CD4-positive, alpha-beta T cell treated with Interleukin-12 subunit alpha and Interleukin-12 subunit beta, for 1 hour (primary cell): ENCODE measurements at places on chromosomes 3 and 15.

DNA sequence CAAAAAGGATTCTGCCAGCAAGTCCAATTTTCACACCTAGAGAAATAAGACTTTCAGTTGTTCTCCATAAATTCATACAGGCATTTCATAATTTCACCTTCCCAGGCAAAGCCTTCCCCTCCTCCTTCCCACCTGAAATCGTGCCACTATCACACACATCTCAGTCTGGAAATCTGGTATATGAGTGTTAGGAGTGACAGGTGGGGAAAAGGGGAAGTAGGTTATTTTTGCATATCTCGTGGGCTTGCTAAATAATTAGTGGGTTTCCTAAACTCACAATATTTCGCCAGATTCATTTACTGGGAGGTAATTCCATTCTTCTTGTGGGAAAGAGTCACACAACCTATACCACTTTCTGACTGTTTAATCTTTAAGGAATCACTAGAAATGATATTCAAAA is 7.4 kb downstream of the ALDH1A2 start:
- no peak for DNase-seq

DNA sequence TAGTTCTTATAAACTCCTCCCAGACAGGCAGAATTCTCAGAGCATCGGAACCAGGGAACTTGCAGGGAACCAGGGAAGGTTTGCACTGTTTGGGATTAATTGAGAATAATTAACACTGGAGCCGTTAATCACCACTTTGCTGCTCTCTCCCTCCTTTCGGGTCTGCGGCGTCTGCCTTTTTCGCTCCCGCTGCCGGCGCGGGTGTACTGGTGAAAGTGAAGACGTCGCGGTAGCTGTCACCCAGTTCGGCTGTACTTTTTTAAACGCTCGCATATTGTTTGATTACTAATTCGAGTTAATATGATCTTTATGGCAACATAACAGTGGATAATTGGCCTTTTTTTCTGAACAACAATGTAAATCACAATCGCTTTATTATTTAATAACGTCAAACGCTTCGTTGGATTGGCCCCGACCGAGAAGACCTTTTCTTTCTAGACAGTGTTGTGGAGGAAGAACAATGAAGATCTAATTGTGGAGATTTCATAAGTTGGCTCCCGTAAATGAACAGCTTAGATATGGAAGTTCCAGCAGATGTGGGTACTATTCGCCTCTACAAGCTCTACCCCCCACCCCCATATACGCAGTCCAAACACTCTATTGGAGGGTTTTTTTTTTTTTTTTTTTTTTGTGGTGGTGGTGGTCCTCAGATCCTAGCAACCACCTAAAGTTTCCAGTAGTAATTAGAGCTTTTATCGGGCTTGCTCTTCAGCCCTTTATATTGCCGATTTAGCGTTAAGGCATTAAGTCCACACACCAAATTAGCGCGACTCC is 12.7 kb downstream of the SOX2 start:
- no peak for DNase-seq

- no peak for DNase-seq
Measured at GRCh38 chr3:85041001-85041400, 82.2 kb downstream of the CADM2 start.

- no peak for DNase-seq
Measured at GRCh38 chr15:92920595-92921161, 20.6 kb downstream of the CHD2 start.

- DNase-seq = no peak
Measured at GRCh38 chr3:15538345-15538744, 16.8 kb upstream of the COLQ start.

DNA sequence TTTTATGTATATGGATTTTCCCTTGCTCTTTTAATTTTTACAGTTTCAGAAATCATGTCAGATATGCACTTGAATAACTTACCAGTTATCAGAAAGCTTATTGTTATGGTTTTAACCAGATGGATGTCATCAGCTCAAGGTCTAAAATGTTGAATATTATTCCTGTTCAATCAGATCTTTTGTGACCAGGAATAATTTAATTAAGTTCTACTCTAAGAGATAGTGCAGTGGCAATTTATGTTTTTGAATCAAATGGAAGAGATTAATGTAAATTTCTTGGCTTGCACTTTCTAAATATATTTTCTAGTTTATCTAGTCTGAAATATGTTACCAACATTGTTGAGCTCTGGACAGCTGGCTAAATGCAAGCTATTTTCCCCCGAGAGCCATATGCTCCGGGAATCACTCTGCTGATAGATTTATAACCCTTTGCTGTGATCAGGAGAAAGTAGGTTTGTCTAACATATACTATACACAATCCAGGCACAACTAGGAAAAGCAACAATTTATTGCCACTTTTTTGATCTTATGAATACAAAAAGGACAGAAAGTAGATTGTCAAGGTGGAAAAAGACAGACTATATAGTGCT is 76.8 kb upstream of the CD96 start:
- DNase-seq = no peak

DNA sequence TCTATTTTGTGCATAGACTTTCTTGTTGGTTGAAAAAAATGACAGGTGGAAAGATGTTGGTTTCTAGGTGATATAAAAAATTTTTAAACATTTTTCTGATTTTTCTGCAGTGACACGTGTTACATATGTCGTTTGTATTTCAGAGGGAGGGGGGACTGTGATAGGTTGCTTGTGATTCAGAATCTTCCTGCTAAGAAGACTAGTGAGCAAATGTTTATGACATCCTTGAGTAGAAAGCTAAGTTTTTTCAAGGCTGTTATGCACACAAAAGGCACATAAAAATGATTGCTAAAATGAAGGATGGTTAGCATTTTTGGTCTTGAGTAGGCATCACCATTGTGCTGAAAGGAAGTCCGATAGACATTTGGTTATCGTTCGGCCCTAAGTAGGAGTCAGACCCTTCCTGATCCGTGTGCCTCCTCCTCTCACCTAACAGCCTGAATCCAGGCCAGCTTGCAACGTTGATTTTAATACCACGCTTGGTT is 1.5 kb downstream of the ZNF639 start:
- peak; percentile 29 for DNase-seq

- no peak for DNase-seq
Measured at GRCh38 chr3:176780766-176781165, 416.5 kb downstream of the TBL1XR1 start.

- no peak for DNase-seq
Measured at GRCh38 chr3:136332776-136333175, 82.6 kb downstream of the PCCB start.

DNA sequence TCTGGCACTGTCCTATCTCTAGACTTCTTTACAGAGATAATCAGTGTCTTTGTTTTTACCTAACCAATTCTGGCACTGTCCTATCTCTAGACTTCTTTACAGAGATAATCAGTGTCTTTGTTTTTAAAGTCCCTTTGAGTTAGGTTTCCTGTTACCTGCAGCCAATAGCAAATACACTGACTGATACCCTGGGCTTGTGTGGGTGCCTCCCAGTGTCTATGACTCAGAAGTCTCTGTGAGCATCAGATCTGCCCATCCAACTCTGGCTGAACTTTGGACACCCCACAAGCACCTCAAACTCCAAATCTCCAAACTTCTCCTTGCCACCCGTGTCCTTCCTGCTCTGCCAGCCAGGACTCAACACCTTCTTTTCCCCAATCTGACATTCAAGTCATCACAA is 30.4 kb downstream of the SLC41A3 start:
- no peak for DNase-seq

GRCh38 chr3:128280481-128281052 is 127.3 kb downstream of the EEFSEC start:
- DNase-seq = no peak

DNA sequence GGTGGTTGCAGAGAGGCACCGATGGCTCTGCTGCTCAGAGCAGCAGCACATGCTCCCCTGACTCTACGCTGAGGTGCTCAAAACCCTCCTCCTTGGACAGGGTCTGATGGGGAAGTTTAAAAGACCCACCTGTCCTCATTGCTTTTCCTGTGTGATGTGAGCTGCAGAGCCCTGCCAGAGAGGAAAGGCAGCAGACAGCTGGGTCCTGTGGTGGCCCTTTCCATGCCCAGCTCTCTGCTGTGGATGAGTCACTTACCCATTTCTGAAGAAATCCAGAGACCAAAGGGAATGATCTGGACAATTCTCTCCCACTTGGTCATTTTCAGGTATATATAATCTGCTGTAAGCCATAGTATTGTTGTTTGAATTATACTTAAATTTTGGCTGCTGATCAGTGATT is 121.7 kb downstream of the CHDH start:
- no peak for DNase-seq

- DNase-seq = no peak
Measured at GRCh38 chr3:64584179-64584578, 103.6 kb downstream of the ADAMTS9 start.

- no peak for DNase-seq
Measured at GRCh38 chr3:4645468-4645867, 152.3 kb downstream of the ITPR1 start.

GRCh38 chr3:99499235-99500158 is 138.9 kb upstream of the COL8A1 start:
- no peak for DNase-seq

DNA sequence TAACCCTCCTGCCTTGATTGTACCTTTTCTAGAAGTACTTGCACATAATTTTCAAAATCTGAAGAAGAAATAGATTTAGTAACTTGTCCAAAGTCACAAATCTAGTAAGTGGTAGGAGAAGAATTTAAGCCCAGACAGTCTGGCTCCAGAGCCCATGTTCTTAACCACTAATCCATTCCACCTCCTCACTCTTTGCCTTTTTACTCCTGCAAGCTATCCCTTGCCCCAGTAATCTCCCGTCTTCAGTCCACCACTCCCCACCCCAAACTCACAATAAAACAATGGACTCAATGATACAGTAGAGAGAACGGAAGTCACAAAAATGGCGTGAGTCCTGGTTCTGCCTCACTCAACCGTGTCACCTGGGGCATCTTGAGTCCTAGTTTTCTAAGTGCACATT is 48.7 kb downstream of the SETMAR start:
- no peak for DNase-seq

DNA sequence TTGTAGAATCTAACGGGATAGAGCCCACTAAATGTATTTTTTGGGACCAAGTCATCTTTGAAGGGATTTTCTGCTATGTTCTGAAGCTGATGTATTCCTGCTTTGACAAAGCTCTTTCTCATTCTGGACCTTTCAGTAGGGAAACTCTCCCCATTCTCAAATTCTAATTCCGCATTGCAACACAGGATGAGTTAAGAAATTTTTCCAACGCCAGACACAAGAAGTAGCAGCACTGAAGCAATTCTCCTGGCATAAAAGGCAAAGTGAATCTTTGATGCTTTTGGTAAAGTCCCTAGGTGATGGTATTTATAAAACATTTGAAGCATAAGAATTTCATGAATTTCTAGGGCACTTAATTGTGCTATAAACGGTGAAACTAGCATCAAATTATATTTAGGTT is 76.8 kb downstream of the ZPLD1 start:
- no peak for DNase-seq

DNA sequence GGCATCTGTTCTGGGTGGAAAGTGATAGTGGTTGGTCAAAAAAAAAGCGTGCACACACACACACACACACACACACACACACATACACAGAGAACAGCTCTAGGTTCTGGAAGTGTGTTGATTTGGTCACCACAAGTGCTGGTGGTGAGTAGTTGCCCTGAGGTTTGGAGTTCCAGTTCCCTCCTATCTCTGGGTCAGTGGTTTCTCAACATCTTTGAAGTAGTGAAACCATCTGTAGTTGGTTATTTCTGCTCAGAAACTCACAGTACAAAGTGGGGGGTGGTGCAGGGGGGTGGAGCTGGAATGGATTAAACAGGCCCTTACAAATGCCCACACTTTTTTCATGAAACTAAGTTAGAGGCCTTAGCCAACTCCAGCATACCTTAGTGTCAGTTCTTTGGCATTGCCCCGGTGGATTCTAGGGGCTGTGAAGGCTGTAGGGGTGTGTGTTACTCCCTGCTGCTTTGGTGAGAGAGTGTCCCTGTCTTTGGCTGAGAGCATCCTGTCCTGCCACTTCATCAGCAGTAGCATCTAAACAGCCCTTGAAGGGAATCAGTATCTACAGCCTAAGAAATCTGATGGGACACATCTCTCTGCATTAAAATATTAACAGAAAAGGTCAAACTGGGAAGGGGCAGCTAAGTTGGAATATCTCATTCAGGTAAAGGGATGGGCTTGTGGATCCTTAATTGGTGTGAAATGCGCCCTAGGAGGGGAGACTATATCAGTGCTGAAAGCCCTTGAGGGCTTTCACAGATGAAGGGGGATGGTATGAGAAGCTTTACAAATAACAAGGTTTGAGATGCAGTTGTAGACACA is 20.6 kb downstream of the SMAD3 start:
- DNase-seq = peak; percentile 66

GRCh38 chr15:90469723-90470122 is 60.0 kb upstream of the CRTC3 start:
- DNase-seq = no peak

- DNase-seq = no peak
Measured at GRCh38 chr15:31456354-31457060, 129.9 kb downstream of the KLF13 start.

DNA sequence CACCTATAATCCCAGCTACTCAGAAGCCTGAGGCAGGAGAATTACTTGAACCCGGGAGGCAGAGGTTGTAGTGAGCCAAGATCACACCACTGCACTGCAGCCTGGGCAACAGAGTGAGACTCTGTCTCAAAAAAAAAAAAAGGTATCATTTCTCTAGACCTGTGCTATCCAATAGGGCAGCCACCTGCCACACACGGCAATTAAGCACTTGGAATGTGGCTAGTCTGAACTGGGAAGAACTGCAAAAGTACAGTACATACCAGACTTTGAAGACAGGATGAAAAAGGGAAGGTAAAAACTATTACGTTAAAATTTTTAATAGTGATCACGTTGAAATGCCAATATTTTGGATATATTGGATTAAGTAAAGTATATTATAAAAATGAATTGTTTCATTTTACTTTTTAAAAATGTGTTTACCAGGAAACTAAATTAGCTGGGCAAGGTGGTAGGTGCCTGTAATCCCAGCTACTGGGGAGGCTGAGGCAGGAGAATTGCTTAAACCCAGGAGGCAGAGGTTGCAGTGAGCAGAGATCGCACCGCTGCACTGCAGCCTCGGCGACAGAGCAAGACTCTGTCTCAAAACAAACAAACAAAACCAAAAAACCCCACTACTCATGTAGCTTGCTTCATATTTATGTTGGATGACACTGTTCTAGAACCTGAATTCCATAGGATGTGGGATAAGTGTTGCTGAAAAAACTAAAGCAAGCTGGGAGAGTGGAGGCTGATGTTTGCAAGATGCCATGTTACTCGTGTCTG is 2.3 kb downstream of the CYP8B1 start:
- DNase-seq = no peak

- no peak for DNase-seq
Measured at GRCh38 chr3:102161384-102162006, 273.3 kb upstream of the ZPLD1 start.

GRCh38 chr3:32758375-32758753 is 59.4 kb upstream of the TRIM71 start:
- DNase-seq = no peak
